ENCODE measurements at places on chromosomes 3 and 15.
A peak's percentile ranks its signal among the peaks of the same experiment; 100 is the strongest.

- peak; percentile 26 for DNase-seq
These were observed 92.7 kb downstream of the LRRC28 start for GRCh38 chr15:99343881-99344551.

- DNase-seq = no peak
These were observed 200.7 kb downstream of the GREM1 start for GRCh38 chr15:32918547-32918946.

DNA sequence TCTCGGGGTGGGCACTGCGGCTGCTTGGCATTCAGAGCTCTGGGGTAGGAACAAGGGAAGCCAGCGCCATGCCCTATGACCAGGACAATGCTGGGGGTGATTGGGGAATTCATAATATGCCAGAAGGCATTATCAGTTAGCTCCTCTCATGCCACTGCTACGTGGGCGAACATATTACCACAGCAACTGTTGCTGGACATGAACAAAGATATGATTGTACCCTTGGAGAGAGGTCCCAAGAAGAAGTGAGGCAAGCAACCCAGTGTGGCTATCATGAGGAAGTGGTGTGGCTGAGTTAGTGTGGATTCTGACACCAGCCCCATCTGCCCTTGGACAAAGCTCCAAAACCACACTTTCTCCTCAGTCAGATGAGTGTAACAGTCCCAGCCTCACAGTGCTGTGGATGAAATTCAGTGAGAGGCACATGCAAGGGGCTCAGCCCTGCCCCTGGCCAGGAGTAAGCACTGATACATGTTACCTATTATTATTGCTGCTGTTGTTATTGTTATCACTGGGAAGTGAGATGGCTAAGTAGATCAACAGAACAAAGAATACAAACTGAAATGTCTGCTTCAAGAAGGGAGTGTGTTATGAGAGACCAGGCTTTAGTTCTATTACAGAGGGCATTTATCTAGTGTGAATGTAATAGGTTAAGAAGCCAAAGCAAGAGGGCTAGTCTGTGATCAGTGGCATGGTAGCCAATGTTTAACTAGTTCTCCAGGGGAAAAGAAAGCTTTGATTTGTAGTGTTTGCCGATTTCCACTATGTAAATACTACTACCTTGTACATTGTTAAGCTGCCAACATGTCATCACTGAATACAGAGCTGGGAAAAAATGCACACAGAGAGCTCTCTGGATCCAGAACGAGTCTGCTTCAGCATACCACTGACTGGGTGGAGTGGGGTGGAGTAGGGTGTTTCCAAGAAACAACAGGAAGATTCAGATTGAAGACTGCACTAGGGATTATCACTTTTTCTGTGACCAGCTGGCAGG, 222.3 kb upstream of the EIF1B start:
- DNase-seq = no peak

DNA sequence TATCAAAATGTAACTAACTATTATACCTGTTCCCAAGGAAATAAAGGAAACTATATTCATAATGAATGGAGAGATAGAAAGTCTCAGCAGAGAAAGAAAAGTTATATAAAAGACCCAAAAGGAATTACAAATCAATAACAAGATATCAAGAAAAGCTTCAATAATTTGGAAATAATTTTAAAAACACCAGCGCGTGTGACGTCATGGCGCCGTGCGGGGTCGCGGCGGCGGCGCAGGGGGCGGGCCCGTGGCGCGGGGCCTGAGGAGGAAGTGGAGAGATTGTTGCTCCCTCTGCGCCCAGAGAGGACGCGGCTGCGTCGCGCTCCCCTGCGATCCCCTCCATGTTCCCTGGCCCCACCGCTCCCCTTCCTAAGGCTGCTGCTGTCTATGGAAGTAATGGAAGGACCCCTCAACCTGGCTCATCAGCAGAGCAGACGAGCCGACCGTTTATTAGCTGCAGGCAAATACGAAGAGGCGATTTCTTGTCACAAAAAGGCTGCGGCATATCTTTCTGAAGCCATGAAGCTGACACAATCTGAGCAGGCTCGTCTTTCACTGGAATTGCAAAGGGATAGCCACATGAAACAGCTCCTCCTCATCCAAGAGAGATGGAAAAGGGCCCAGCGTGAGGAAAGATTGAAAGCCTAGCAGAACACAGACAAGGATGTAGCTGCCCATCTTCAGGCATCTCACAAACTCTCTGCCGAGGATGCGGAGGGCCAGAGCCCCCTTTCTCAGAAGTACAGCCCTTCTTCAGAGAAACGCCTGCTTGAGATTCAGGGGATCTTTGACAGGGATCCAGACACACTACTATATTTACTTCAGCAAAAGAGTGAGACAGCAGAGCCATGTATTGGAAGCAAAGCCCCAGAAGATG, 4.1 kb downstream of the XCR1 start:
- DNase-seq = no peak

- no peak for DNase-seq
These were observed 4.0 kb downstream of the RASSF1 start for GRCh38 chr3:50336452-50337174.

- no peak for DNase-seq
These were observed 6.8 kb downstream of the CSK start for GRCh38 chr15:74788683-74789151.

DNA sequence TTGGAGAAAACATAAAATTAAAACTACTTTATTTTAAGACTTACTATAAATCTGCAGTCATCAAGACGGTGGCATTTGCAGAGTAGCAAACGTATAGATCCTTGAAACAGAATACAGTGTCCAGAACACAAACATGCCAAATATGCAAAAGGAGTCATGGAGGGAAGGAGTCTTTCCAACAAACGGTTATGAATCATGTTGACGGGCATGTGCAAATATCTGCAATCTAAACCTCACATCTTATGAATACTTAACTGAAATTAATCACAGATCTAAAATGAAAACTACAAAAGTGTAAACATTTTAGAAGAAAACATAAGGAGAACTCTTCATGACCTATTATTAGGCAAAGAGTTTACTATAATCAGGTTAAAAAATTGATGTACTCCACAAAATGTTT, 69.4 kb downstream of the TFRC start:
- DNase-seq = no peak

DNA sequence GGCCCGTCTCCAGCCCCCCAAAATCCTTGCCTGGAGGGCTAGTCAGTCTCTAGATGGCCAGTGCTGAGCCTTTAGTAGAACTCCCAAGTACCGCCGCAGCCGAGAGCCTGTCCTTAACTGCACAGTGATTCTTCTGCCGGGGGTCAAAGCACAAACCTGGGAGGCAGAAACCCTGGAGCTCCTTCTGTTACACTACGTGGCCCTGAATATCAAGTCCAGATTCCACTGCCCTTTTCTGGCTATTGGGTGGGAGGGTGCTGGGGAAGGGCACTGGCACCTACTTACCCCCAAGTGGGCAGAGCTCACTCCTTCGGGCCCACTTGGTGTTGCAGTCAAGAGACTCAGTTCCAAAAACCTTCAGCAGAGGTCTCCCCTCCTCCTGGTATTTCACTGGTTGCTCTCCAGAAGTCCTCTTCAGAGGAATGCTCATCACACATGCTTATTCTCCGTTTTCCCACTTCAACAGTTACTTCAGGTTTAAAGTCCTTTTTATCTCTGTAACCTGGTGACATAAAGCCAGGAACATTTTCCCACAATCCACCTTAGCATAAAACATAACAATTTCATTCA, 10.8 kb downstream of the PDHB start:
- DNase-seq = no peak

DNA sequence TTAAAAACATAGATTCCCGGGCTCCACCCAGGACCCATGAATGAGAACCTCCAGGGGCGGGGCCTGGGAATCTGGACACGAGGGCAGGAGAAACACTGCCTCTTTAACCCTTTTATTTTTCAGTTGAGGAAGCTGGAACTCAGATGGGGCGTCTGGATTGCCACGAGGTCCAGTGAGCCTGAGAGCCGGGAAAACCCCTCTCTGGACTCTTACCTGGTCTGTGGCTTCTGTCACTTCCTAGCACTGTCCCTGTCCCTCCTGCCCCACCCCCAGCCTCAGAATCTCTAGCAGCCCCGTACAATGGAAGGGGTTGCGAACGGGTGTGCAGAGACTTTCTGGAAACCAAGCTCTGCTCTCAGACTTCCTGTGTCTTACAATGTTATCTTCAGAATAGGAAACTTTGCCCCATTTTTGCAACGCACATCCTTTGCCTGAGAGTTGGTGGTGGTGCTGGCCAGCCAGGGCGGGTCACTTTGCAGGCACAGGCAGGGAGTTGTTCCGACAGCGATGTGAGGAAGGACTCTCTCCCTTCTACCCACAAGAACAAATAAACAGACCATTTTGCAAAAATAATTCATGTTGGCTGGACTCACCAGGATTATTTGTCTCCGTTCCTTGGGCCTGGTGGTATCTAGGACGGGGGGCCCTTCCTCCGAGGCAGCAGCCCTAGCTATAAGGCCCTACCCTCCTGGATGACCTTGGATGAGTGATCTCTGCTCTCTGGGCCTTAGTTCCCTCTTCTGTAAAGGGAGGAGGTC, 59.1 kb downstream of the SMAD6 start:
- no peak for DNase-seq

DNA sequence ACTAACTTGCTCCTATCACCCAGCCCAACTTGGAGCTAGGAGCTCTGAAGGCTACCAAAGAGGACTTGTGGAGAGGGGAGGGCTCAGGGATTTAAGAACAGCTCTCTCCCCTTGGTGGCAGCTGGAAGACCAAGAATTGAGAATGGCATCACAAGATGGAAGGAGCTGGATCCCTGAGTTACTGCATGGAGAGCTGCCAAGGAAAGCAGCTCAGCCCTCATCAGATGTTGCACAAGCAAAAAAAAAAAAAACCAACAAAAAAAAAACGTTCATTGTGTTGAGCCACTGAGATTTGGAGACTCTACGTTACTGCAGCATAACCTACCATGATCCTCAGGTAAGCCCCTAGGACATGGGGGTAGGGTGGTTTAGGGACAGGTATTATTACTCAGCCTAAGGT, 41.0 kb downstream of the ITGB5 start:
- DNase-seq = no peak

GRCh38 chr3:38578551-38578950, 70.9 kb downstream of the SCN5A start:
- no peak for DNase-seq

DNA sequence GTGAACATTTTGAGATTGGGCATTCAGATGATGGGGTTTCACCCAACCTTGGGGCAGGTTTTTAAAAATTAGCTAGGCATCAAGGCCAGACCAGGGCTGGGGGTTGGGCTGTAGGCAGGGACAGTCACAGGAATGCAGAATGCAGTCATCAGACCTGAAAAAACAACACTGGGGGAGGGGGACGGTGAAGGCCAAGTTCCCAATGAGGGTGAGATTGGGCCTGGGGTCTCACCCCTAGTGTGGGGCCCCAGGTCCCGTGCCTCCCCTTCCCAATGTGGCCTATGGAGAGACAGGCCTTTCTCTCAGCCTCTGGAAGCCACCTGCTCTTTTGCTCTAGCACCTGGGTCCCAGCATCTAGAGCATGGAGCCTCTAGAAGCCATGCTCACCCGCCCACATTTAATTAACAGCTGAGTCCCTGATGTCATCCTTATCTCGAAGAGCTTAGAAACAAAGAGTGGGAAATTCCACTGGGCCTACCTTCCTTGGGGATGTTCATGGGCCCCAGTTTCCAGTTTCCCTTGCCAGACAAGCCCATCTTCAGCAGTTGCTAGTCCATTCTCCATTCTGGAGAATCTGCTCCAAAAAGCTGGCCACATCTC, 6.1 kb downstream of the RHO start:
- no peak for DNase-seq

DNA sequence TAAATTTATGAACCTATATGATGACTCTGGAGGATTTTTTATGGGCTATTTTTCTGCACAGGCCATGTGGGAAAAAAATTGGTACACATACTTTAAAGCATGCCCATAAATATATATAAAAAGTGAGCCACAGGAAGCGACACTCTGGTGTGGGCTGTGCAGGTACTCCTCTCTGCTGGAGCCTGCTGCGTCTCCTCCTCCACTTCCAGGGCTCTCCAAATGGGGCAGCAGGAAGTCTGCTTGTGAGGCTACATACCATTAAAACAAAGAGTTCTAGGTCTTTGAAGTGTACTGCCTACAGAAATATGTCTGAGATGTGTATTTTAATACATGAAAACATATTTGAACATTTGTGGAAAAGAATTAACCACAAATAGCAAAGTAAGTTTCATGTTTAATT, 135.1 kb downstream of the CTNNB1 start:
- no peak for DNase-seq

DNA sequence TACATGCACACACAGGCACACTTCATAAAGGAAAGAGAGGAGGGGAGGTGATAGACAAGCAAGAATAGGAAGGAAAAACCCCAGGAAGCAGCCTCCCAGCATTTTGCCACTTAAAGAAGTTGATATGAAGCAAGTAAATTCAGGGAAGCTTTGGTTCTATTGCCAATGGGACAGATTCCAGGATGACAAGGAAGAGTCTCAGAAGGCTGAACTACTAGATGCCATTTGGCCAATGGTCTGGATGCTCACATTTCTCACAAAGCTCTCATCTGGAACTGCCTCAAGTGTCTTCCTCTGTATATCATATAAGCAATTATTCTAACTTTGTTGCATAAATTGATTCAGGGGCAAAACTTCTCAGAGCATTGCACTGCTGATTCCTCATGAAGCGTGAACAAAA, 78.8 kb upstream of the STRIT1 start:
- DNase-seq = no peak

GRCh38 chr3:110420158-110420641, 651.4 kb upstream of the NECTIN3 start:
- no peak for DNase-seq

GRCh38 chr3:184314700-184315542, 515 bp downstream of the EIF4G1 start:
- DNase-seq = no peak

GRCh38 chr15:90004671-90005070, 3.5 kb downstream of the ZNF710 start:
- no peak for DNase-seq

DNA sequence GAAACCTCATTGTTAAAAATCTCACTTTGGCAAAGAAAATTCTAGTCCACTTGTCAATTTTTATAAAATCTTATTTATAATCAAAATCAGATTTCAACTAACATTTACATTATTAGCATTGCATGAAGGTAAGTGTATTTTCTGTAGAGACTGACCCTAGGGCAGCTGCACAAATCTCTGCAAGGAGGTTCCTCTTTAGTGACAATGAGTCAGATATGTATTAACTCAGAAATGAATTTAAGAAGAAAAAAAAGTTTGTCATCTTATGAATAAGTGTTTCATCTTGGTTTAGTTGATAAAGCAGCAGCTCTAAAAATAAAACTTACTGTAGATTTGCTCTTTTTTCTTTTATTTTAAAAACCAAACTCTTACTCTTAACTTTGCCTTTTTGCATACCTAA, 9.0 kb upstream of the GNB4 start:
- no peak for DNase-seq

All from stimulated activated CD4-positive, alpha-beta T cell treated with anti-CD3 and anti-CD28 coated beads, TNF-alpha, amount 100 ng/mL, for 1 hour (primary cell).